Chondrocyte (in vitro differentiated cells): ENCODE measurements at places on chromosomes 16 and 17. TPM values are rescaled to one million over a fixed set of nuclear protein-coding genes. Genes with fewer than 3 reads are reported as not detected.

The MYADML2 gene
- not detected in 3 replicates for total RNA-seq

The NEUROD2 gene
- not detected in 3 replicates for total RNA-seq

The PRDM7 gene
- not detected in 3 replicates for total RNA-seq

The COPZ2 gene
- total RNA-seq = 157 to 228 TPM (median 219 TPM) in 3 replicates

The FOXC2 gene
- total RNA-seq = 70.4 to 84.2 TPM (median 77.8 TPM) in 3 replicates

The IGFBP4 gene
- total RNA-seq = 351 to 496 TPM (median 486 TPM) in 3 replicates

The CPHXL2 gene
- not detected in 3 replicates for total RNA-seq

The MAP3K3 gene
- total RNA-seq = 35.8 to 38.2 TPM (median 37.7 TPM) in 3 replicates

- no peak for DNase-seq
Measured at GRCh38 chr17:50559674-50560184, 786 bp upstream of the CACNA1G start.

- DNase-seq = no peak
Measured at GRCh38 chr17:71613996-71614395, 506.8 kb upstream of the SOX9 start.

DNA sequence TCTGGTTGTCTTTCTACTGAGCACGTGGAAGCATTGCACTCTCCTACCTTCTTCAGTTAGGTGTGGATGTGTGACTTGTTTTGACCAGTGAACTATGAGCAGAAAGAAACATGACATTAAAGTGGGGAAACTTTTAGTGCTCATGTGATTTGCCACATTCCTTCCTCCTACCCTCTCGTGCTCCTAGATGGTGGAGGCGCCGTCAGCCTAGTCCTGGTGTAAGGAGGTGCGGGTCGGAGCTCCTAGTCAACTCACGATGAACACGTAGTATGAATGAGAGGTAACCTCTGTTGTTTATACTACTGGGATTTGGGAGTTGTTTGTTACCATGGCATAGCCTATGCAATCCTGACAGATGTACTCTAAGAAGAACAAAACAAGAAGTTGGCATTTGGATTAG, 47.4 kb downstream of the KSR1 start:
- no peak for DNase-seq

DNA sequence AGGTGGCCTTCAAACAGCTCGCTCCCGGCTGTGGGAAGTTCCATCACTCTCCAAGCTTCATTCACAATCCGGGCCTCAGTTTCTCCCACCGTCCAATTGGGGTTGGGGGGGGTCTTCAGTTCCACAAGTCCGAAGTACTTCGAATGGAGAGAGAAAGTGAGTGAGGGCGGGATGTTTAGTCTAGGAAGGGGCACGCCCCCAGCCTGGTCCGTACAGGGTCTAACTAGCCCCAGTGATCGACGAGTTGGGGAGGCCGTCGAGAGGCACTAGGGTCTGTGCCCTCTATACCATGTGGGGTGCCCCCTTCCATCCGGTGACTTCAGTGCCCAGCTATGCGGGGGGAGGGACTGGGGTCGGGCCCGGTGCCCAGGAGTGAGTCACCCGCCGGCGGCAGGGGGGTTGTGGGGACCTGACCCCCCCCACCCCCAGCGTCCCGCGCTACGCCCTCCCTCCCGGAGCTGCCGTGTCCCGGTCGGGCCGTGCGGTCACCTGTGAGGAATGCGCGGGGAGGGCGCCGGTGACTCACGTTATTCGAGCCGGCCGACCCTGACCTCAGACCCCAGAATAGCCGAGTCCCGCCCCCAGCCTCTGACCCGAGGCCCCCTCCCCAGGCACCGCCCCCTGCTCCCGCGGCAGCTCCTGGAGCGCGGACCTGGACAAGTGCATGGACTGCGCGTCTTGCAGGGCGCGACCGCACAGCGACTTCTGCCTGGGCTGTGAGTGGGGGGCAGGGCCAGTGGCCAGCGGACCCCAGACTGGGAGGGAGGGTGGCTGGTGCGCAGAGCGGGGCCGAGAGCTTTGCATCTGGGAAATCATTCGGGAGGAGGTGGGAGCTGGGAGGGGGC, 658 bp downstream of the TNFRSF12A start:
- DNase-seq = peak; percentile 94

DNA sequence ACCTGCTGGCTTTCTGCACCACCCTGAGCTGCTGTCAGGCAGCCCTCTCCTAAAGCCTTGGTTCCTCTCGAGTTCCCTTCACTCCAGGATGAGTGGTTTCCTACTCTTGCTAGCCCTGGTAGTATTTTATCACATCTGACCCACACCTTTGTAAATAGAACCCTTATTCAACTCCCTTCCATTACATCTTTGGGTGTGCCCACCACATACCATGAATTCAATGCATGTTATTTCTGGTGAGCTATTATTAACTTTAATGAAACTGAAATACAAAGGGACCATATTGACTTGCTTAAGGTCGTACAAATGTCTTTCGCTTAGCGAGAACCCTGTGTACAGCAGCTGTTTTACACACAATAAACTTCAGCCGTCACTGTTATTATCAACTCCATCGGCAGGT, 521.3 kb downstream of the GRIN2A start:
- DNase-seq = no peak

DNA sequence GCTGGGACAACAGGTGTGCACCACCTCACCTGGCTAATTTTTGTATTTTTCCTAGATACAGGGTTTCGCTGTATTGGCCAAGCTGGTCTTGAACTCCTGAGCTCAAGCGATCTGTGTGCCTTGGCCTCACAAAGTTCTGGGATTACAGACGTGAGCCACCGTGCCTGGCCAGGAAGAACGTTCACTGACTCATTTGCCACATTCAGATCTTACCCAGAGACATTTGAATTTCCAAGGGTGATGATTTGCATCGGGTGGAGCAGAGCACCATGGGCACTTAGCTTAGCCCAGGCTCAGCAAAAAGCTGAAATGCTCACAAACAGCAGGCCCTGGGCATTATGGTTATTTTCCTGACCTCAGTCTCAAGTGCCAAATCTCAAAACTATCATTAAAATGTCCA, 14.5 kb upstream of the ADORA2B start:
- peak; percentile 8 for DNase-seq
